Activated gamma-delta T cell treated with anti-CD3 and anti-CD28 coated beads, Interleukin-2, amount 50 U/mL, for 16 hours (primary cell): ENCODE measurements at places on chromosomes 2 and 18.

DNA sequence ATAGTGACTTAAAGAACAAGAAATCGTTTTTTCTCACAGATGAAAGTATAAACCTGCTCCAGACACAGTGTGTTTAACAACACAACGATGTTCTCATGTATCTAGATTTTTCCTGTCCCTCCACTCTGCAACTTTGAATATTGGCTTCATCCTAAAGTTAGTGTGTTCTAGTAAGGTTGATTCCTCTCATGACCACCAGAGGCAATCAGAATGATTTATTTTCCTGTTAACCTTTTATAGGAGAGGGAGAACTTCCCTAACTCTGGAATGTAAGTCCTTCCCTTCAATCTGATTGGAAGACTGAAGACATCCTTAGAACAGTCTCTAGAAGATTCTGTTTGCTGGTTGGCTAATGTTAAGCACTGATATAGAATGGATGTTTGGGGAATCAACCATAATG lies 41.0 kb upstream of the TAF4B start:
- DNase-seq = no peak

DNA sequence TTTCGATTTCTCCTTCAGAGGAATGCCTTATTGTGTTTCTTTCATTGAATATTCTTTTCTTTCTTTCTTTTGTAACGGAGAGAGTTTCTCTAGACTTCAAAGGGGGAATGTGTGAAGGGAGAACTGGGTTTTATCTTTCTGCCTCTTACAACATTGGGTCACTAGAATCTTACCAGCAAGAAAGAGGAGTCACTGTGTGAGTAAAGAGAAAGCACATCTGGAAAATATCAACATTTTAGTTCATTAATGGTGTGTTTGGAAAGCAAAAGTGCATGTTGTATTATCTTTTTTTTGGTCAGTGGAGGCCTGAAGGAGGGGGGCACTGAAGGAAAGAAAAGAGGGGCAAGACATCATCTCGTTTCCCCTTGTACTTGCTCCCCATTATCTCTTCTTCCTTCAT lies 86.6 kb upstream of the THOC1 start:
- DNase-seq = no peak

GRCh38 chr18:692824-693223 lies 19.6 kb downstream of the ENOSF1 start:
- DNase-seq = no peak

DNA sequence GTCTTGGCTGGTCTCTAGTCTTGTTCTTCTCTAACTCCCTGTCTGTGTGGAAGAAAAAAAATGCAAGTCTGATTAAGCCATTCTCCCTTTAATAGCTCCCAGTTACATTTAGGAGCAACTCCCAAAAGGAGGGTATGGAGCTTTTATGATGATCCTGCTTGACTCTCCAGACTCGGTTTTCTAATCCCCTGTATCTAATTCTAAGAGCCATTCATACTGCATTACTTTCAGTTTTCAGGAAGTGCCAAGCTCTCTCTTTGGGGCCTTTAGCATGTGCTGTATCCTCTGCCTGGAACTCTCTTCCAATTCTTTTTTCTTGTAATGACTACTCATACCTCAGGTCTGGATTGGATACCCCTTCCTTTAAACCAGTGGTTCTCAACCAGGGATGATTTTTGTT lies 219.7 kb upstream of the SPRED2 start:
- DNase-seq = no peak

GRCh38 chr2:26598336-26598995 lies 42.7 kb downstream of the CIB4 start:
- no peak for DNase-seq

DNA sequence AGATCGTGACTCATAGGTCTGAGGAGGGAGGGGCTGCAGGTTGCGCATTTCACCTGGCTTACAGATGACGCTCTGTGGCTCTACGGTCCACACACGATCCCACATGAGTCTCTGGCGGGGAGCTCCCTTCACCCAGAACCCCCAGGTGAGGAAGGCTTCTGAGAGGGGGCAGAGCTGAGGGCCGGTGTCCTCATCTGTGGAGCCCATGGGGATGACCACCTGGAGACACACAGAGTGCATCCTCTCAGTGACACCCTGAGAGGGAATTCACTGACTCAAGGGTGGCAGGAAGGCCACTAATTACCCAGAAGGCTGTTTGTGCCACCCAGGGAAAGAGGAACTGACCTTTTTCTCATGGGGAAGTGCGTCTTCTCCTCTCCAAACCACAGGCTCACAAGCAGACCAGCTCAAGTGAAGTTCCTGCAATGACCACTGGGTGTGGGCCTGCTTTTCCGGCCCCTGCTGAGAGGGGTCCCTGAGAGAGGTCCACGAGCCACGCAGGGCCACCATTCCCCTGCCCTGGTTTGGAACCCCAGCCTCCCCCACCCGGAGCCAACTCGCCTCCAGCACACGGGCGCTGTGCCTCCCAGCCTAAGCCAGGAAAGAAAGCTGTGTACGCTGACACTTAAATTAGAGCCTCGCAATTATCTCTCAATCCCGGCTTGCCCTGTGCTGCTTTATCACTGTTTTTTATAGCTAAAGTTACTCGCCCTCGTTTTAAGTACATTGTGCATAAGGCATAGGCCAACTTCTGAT lies 114.1 kb downstream of the BCL11A start:
- DNase-seq = no peak

- no peak for DNase-seq
Observed at GRCh38 chr2:33242845-33243244, 233.6 kb upstream of the RASGRP3 start.

DNA sequence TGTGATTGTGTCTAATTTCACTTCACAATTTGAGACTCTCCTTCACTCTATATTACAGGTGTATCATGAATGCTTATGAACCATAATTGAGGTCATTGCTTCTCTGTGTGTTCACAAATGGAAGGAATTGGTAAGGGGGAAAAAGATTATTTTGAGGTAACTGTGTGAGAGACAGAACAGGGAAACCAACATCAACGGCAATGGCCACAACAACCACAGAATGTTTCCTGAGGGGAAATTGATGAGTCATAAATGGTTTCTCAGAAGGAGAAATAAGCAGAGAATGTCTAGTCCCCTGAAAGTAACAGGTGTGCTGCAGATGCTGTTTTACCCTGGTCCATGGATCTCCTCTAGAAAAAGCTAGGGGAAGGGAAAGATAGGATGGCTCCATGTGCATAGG lies 361.2 kb upstream of the GALNT5 start:
- DNase-seq = no peak

DNA sequence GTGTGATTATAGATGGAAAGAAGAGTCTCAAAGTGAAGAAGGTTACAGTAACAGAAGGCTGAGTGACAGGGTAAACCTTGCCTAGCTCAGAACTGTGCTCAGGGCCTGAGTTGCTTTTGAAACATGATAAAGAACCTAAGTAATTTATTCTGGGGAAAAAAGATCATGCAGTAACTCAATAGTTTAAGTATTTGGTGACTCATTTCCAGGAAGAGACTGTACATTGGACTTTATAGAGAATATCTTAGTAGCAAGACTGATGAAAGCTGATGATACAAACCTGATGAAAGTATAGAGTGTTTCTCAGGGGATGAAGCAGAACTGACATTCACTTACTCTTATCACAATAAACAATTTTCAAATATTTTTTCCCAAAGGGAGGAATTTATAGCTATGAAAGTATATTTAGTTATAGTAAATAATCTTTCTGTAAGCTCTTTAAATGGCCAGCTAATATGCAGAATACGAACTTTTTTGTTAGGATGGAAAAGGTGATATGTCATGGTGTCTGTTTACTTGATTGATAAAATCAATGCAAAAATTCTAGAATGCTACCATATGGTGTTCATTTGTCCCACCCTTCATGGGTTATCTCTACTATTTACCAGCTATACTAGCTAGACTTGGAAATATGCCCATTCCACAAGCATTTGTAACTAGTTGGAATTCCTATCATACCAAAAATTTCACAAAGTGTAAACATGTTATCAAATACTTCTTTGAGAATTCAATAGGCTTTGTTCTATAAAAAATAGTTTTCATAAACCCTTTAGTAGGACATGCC lies 1265.5 kb upstream of the ACVR2A start:
- no peak for DNase-seq

- DNase-seq = no peak
Observed at GRCh38 chr2:38504169-38504568, 98.6 kb downstream of the HNRNPLL start.

DNA sequence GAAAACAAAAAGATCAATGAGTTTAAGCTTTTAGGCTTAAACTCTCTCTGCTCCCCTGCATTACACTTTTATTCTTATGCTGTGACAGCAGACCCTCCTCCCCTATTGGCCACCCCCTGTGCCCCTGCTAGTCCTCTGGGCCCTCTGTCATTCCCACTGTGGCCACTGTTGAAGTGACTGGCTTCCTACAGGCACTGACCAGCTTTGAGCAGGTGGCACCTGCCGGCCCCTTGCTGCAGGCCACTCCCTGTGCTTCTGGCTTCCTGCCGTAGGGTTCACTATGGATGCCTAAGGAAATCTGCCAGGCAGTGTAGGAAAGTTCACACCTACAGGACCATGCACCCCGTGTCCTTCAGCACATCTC lies 156.5 kb upstream of the L3MBTL4 start:
- DNase-seq = no peak

GRCh38 chr2:239443102-239443620 lies 42.3 kb upstream of the HDAC4 start:
- DNase-seq = no peak

DNA sequence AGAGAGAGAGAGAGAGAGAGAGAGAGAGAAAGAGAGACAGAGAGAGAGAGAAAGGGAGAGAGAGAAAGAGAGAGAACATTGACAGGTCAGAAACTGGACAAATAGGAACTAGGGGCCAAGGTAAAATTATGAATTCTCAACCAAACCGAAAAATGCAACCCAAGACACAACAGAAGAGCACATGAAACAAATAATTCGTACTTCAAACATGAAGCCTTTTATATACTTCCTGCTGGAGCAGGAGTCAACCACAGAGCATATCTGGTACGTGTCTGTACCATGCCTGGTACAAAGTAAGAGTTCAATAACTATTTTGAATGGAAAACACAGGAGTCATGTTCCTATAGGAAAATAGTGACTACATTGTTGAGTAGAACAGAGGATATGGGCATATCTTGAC lies 6.5 kb upstream of the VPS54 start:
- DNase-seq = no peak

DNA sequence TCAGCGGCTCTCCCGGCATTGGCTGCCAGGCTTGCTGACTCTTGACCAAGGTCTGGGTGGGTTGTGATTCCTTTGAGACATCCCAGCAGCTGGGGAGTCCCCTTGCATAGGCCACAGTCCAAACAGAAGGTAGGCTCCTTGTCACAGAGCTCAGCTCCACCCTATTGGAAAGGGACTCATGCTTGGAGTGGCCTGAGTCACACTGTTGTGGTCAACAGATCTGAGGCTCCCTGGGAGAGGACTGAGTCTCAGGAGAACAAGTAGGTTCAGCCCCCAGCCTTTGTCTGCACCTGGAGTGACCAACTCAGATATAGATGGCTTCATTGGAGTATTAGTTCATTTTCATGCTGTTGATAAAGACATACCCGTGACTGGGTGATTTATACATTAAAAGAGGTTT lies 32.1 kb upstream of the SH3BP4 start:
- DNase-seq = no peak

DNA sequence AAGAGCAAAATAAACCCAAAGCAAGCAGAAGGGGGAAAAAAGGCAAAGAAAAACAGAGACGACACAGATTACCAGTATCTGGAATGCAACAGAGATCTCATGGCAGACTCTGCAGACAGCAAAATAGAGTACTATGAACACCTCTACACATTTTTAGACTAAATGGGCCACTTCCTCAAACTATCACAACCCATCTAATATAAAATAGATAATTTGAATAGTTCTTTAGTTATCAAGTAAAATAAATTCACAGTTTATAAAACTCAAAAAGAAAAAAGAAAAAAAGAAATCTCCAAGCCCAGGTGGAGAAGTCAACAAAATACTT lies 16.6 kb downstream of the SESTD1 start:
- DNase-seq = no peak

GRCh38 chr2:237879991-237880560 lies 20.7 kb downstream of the RAMP1 start:
- DNase-seq = no peak

DNA sequence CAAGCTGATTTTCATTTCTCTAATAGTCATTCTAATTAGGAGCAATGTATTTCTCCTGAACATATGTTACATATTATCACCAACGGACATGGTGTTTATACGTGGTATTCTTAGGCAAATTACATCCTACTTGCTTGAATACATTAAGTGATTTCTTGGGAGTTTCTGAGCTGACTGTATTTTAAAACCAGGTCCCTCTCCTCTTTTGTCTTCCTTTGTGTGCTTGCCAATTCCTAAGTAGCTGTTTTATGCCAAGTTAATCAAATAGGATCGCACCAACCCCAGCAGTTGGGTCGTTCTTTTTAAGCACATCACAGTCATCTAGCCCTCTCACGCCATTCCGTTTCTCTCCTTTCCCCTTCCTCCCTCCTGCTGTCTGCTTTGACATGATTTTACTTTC lies 75.4 kb upstream of the MAP2 start:
- no peak for DNase-seq

GRCh38 chr2:25790074-25790790 lies 88.1 kb downstream of the ASXL2 start:
- DNase-seq = no peak

DNA sequence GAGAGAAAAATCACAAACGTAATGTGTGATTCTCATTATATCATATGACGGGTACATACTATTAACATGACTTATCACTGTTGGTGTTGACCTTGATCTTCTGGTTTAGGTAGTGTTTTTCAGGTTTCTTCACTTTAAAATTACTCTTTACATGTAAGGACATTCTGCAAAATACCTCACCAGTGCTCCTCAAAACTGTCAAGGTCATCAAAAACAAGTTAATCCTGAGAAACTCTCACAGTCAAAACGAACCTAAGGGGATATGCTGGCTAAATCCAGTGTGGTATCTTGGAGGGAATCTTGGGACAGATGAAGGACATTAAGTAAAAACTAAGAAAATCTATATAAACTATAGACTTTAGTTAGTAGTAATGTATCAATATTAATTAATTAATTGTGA lies 499.8 kb downstream of the IRS1 start:
- no peak for DNase-seq

DNA sequence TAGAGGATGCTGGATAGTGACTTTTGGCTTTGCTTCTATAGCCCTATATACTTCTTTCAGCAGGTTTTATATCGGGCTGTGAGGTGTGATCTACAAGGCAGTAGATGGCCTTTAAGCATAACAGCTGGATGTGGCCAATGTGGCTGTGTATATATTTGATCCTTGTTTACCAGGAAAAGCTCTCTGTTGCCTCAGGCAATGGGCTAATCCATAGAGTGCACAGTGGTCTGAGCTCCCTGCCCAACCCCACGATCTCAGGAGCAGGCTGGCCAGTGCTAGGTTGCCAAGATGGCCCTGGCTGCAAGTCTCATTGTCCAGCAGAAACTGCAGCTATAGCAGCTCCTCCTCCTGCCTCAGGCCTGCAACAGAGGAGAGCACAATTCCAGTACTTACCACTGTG lies 72.3 kb upstream of the SPHKAP start:
- DNase-seq = no peak

DNA sequence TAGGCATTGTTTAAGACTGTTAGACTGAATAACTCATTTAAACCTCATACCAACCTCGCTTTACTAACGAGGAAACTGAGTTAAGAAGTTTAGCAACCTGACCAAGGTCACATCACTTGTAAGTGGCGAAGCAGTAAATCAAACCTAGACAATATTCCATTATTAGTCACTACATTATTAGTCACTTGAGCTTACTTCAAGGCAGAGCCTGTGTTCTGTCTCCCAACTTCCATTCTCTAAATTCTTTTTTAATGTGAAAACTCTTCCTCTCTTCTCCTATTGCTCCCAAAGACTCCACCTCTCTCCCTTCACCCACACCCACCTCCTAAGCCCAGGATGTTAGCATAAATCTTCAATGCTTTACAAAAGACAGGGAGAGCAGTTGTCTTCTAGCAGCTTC lies 156.5 kb downstream of the ARL6IP6 start:
- DNase-seq = no peak

GRCh38 chr18:69564602-69565001 lies 163.9 kb downstream of the DOK6 start:
- no peak for DNase-seq
